ENCODE measurements at places on chromosomes 6 and 20. TPM values are rescaled to one million over a fixed set of nuclear protein-coding genes. Genes with fewer than 3 reads are reported as not detected.

CST5 gene
- not detected for total RNA-seq

PLEKHG1 gene
- 5.0 TPM for total RNA-seq

IPCEF1 gene
- 0.12 TPM for total RNA-seq

EYA4 gene
- total RNA-seq: 0.12 TPM

CST8 gene
- not detected for total RNA-seq

QKI gene
- total RNA-seq: 128 TPM

TREM2 gene
- total RNA-seq: not detected

RBBP8NL gene
- total RNA-seq: not detected

SLC17A1 gene
- total RNA-seq: not detected

PRIM2 gene
- 22.3 TPM for total RNA-seq

BTNL2 gene
- total RNA-seq: not detected

CBLN4 gene
- total RNA-seq: not detected

NNAT gene
- not detected for total RNA-seq

RHAG gene
- not detected for total RNA-seq

JARID2 gene
- total RNA-seq: 5.0 TPM

OR2B6 gene
- total RNA-seq: not detected

BIRC7 gene
- 0.06 TPM for total RNA-seq

KIAA1755 gene
- 10.0 TPM for total RNA-seq

CD24 gene
- 0.26 TPM for total RNA-seq

MAS1 gene
- under 0.01 TPM for total RNA-seq

ENPP1 gene
- 1.9 TPM for total RNA-seq

SPEF1 gene
- 0.12 TPM for total RNA-seq

TCF21 gene
- total RNA-seq: 2.1 TPM

ZFP57 gene
- total RNA-seq: 0.13 TPM

NRSN1 gene
- not detected for total RNA-seq

TRIM10 gene
- total RNA-seq: 0.13 TPM

TP53TG5 gene
- not detected for total RNA-seq

PI16 gene
- total RNA-seq: under 0.01 TPM

GSTA2 gene
- not detected for total RNA-seq

GNAS-AS1 gene
- total RNA-seq: 1.2 TPM

NAPB gene
- total RNA-seq: 7.3 TPM

HRH3 gene
- not detected for total RNA-seq

OR2H1 gene
- not detected for total RNA-seq

SAMD3 gene
- 7.3 TPM for total RNA-seq

PBOV1 gene
- total RNA-seq: not detected

OSER1 gene
- 31.3 TPM for total RNA-seq

SRF gene
- 15.7 TPM for total RNA-seq

CGAS gene
- 4.4 TPM for total RNA-seq

ETV7 gene
- total RNA-seq: under 0.01 TPM

ARHGAP40 gene
- total RNA-seq: not detected

ADAT2 gene
- 2.9 TPM for total RNA-seq

TREML2 gene
- not detected for total RNA-seq

EBF4 gene
- 0.25 TPM for total RNA-seq

HLA-DQB1 gene
- total RNA-seq: not detected

GNMT gene
- not detected for total RNA-seq

TOX2 gene
- total RNA-seq: 0.25 TPM

IYD gene
- total RNA-seq: under 0.01 TPM

APCDD1L gene
- total RNA-seq: 2.4 TPM

COL12A1 gene
- 328 TPM for total RNA-seq

CEP85L gene
- total RNA-seq: 11.8 TPM

LAMP5 gene
- 2.4 TPM for total RNA-seq

TAF4 gene
- total RNA-seq: 3.1 TPM

ANGPT4 gene
- total RNA-seq: not detected

ACTL10 gene
- total RNA-seq: 2.6 TPM

WFDC5 gene
- total RNA-seq: not detected

PLAGL1 gene
- total RNA-seq: 10.6 TPM
